CD4-positive, alpha-beta T cell treated with Interleukin-10 for 1 hour (primary cell): ENCODE measurements at places on chromosomes 3 and 15.

GRCh38 chr15:78715434-78715833 lies 74.4 kb upstream of the CHRNB4 start:
- no peak for DNase-seq

DNA sequence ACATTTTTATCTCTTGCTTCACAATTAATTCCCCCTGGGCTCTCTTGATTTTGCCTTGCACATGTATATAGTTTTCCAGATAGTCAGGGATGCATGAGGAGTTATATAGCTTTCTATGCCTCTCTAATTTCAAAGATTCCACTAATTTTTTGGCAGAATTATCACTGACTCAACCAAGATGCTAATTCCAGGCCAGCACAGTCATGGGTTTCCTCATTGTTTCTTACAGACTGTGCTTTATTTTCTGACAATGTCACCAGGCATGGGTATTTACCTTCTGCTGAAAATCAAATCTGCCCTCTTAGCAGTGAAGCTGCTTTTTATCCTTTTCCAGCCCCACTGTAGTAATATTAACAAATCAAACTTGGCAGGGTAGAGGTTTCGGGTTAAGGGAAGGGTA lies 1520.6 kb upstream of the CADM2 start:
- no peak for DNase-seq

DNA sequence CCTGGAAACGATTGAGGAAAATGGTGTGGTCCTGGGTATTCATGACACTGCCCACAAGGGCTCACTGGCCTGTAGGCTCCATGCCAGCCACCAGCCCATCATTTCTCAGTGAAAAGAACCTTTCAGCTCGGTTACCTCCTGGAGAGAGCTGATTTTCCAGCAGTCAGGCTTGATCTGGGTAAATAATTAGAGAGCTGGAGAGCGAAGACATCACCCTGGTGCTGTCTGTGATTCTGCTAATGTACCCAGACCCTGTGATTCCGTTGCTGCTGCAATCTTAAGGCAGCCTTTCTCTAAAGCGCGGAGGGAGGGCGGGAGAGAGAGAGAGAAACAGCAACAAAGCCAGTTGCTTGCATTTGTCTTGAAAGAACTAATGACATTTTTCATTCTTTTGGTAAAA lies 221.9 kb upstream of the TOPAZ1 start:
- DNase-seq = no peak

DNA sequence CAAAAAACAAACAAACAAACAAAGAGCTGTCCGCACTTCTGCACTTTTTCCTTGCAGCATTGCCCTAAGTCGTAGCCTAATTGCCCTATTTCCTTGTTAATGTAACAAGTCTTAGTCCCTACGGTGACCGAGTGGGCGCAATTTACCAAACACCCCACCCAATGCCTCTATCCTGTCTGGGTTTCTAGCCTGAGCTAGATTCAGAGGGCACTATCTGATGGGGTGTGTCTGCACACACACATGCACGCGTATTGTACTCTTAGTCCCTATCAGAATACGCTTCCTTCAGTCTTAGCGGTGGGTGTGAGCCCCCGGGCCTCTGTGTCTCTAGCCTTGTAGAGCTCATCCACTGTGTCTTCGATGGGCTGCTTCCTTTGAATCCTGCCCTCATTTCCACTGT lies 125.9 kb upstream of the DLG1 start:
- DNase-seq = no peak

- DNase-seq = no peak
These were observed 6.3 kb upstream of the BHLHE40 start for GRCh38 chr3:4972652-4973643.

DNA sequence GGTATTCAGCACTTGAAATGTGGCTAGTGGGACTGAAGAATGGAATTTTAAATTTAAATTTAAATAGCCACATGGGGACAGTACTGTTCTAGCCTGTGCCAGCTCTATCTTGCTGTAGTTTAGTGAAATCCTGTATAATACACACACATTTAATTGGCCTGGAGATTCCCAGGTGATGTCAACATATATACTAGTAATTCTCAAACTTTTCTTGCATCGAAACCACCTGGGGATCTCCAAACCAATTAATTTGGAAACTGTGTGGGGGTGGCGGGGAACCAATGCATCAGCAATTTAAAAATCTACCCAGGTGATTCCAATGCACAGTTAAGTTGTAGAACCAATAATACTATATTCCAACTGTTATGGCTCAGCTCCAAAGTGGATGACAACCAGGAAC lies 228.9 kb upstream of the MRPL3 start:
- DNase-seq = no peak

GRCh38 chr15:34608517-34608916 lies 25.1 kb upstream of the GOLGA8B start:
- DNase-seq = no peak

GRCh38 chr15:66472176-66472999 lies 25.2 kb downstream of the SNAPC5 start:
- peak; percentile 73 for DNase-seq

- peak; percentile 75 for DNase-seq
These were observed 93.1 kb downstream of the LRIG1 start for GRCh38 chr3:66407611-66408218.

GRCh38 chr3:140546649-140547048 lies 131.2 kb upstream of the TRIM42 start:
- DNase-seq = no peak

- DNase-seq = no peak
These were observed 355.0 kb downstream of the ERC2 start for GRCh38 chr3:56113231-56113630.

DNA sequence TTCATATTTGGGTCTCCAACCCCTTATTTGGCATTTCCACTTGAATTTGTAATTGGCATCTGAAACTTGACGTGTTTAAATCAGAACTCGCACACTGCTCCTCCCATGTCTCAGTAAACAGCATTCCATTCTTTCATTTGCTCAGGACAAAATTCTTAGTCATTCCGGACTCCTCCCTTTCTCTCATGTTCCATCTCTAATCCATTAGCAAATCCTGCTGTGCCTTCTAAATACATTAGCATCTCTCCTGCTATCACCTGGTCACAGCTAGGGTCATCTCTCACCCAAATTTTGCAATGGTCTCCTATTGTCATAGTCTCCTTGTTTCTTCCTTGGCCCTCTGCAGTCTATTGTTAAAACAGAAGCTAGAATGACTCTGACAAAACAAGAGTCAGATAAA lies 119.9 kb upstream of the CADPS start:
- no peak for DNase-seq

DNA sequence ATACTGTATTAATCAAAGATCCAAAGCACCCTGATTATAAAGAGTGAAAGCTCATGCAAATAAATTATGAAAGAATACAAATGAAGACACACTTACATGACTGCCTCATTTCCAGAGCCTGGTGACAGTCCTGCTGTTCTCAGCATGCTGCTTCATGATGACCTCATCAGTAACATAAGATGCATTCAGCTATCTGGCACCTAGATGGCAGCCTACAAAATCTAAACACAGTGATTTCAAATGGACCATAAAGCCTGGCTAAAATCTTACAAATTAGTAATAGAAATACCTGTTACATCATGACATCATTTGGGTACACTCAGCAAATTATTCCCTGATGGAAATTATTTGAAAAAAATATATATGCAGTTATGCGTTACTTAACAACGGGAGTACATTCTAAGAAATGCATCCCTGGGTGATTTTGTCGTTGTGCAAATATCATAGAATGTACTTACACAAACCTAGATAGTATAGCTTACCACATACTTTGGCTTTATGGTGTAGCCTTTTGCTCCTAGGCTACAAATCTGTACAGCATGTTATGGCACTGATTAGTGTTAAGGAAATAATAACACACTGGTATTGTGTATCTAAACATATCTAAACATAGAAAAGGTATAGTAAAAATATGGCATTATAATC lies 207.2 kb downstream of the EPHA3 start:
- no peak for DNase-seq

DNA sequence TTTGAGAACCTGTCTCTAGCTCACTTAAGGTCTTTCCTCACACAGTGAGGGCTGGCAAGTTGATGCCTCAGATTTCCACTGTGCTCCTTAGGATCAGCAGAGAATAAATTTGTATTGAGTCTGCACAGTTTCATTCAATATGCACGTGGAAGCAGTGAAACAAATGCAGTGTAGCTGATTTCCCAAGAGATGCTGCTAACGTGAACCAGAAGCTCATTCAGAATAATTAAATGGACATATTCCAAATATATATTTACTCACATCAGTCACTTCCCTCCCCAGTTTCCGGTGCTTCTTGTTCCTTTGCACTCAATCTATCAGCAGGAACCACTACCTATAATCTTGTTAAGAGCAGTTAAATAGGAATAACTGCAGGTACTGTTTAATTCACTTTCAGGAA lies 86.1 kb downstream of the UNC13C start:
- no peak for DNase-seq
